ENCODE measurements at places on chromosomes 12 and 14. TPM values are rescaled to one million over a fixed set of nuclear protein-coding genes. Genes with fewer than 3 reads are reported as not detected.

The SLC25A47 gene
- not detected for total RNA-seq

The ARMH4 gene
- 5.5 TPM for total RNA-seq

The MMAB gene
- 26.5 TPM for total RNA-seq

The ARHGEF40 gene
- 59.9 TPM for total RNA-seq

The BDKRB1 gene
- total RNA-seq: 9.7 TPM

The CLEC7A gene
- not detected for total RNA-seq

The MIPOL1 gene
- 13.2 TPM for total RNA-seq

The MRPL42 gene
- total RNA-seq: 76.8 TPM

The CLEC2A gene
- total RNA-seq: not detected

The FIGNL2 gene
- total RNA-seq: 0.29 TPM

The ADAM21 gene
- 1.5 TPM for total RNA-seq

The SPIC gene
- not detected for total RNA-seq

The CCDC197 gene
- total RNA-seq: not detected

The PRH2 gene
- total RNA-seq: not detected

The GPR84 gene
- total RNA-seq: not detected

The CD69 gene
- not detected for total RNA-seq

The MANSC1 gene
- 3.0 TPM for total RNA-seq

The FRMD6 gene
- total RNA-seq: 312 TPM

The CMKLR1 gene
- total RNA-seq: 0.33 TPM

The C3AR1 gene
- not detected for total RNA-seq

The MED13L gene
- 93.1 TPM for total RNA-seq

The OTX2 gene
- not detected for total RNA-seq

The GUCY2C gene
- total RNA-seq: not detected

The BDKRB2 gene
- 67.2 TPM for total RNA-seq

The EID3 gene
- total RNA-seq: 19.2 TPM

The ZNF891 gene
- total RNA-seq: 1.7 TPM

The SLCO1B3 gene
- total RNA-seq: not detected

The FSCB gene
- not detected for total RNA-seq

The KANSL2 gene
- 50.1 TPM for total RNA-seq

The STAC3 gene
- total RNA-seq: not detected

The STYK1 gene
- total RNA-seq: not detected

The IGF1 gene
- 0.83 TPM for total RNA-seq

The ABCD2 gene
- total RNA-seq: 0.17 TPM

The SMIM41 gene
- 4.5 TPM for total RNA-seq

The UNC79 gene
- 0.33 TPM for total RNA-seq
